ENCODE measurements at places on chromosomes 3 and 15.

GRCh38 chr15:78878356-78878755, 5.7 kb downstream of the MORF4L1 start:
- no peak for DNase-seq

DNA sequence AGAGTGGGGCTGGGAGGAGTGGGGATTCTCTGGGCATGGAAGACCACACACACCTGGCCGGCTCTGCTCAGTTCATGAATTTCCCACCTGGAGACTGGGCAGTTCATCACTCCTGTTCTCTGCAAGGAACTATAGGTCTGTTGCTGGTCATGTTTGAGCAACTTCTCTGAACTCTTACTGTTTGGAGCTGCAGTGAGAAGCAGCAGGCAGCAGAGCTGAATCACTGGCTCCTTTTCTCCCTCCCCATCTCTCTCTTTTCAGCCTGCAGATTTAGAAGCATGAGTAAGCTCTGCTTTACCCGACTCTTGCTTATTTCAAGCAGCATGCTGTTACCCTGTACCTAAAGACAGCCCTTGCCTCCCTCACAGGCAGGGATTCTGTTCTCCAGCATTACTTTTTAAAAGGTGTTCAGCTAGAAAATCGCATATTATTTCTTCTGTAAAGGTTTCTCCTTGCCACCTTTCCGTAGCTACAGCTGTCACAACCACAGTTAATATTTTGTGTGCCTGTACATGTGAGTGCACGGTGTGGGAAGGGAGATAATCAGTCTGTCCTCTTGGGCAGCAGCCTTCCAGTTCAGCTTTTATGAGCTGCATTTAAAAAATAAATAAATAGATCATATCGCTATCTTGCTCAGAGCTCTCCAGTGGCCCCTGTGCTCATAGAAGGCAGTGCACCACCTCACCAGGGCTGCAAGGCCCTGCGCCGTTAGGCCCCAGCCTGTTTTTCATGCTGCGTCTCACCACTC, 131.6 kb downstream of the CHCHD6 start:
- DNase-seq, result peak; percentile 31

DNA sequence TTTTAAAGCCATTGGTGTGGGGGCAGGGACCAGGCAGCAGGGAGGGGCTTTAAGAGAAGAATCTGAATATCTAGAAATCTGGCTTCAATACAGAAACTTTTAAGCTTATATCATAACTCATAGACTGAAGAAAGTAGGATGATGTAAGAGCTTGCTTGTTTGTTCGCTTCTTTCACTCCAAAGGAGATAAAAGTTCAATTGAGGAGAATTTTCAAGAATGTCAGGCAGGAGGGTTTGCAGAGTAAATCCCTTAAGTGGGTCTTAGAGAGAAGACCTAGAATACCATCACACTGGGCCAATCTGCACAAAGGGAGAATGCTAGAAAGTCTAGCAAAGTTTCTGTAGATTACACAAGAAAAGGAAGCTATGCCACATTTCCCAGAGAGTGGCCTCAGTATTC, 4.1 kb upstream of the HLTF start:
- no peak for DNase-seq

DNA sequence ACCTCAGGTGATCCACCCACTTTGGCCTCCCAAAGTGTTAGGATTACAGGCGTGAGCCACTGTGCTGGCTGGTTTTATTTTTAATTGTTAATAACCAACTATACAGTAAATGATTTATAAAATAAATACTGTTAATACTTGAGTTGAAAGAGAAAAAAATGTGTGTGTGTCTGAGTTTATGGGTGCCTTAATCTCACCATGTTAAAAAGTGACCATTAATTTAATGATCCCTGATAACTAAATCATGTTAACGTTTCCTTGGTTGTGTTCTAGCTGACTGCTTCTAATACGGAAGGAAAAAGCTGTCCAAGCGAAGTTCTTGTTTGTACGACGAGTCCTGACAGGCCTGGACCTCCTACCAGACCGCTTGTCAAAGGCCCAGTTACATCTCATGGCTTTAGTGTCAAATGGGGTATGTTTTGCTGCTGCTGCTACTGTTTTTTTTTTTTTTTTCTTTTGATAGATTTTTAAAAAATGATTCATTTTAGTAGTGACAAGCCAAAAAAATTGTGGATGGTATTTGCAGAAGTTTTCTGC, 113.5 kb downstream of the GHSR start:
- DNase-seq, result no peak

- no peak for DNase-seq
These were observed 30.1 kb downstream of the GREM1 start for GRCh38 chr15:32747921-32748342.

GRCh38 chr3:4695846-4696245, 202.7 kb downstream of the ITPR1 start:
- no peak for DNase-seq

DNA sequence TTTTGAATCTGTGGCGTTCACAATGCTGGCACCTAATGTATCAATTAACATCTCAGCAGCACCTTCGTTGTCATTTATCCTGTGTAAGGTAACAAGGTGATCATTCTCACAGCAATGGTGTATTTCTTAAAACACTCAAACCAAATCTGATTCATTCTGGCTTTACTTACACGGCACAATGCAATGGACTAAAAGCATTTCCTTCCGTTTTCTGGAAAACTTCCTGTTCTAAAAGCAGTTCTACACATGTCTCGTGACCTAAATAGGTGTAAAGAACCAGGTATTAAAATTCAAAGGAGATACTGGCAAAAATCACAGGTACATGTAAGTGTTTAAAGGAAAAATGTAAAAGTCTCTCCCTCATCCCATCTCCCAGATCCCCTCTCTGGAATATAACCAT, 77.8 kb downstream of the BTD start:
- DNase-seq, result no peak

DNA sequence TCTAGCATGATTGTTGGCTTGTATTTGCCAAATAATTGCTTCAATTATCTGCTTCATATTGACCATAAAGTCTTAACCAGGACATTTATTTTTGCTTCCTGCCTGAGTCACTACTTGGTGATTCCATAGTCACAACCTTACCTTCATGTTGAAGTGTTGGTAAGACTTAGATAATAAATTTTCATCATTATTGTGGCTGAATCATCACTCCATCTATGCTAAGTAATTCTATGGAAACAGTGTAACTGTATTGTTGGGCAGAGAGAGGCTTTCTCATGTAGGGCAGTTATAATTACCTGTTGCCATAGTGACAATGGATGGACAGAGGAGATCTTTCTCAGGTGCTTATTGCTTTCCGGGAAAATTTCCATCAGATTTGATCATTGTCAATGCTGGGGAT, 330.7 kb upstream of the LRRC3B start:
- DNase-seq, result no peak

DNA sequence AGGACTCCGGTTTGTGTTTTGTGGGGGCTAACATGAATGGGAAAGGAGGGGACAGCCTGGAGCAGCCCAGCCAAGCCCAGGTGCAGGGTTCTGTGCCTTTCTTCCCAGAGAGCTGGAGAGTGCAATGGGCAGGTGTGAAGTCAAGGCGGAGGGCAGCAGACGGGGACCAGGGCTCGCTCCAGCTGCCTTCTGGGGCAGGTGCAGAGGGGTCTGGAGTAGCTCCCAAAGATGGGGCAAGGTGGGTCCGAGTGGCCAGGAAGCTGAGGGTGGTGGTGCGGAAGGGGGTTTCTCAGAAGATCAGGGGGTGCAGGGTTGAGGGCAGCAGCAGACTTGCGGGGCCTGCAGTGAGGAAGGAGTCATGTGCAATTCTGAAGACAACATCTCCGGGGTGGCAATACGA, 158.9 kb downstream of the NSMCE3 start:
- no peak for DNase-seq
